NCI-H1436 treated with DMSO at 0.1 percent for 48 hours (cell line): ENCODE measurements at places on chromosomes 1 and 21.

- DNase-seq: no peak
Measured at GRCh38 chr1:186409091-186409490, 33.5 kb downstream of the ODR4 start.

DNA sequence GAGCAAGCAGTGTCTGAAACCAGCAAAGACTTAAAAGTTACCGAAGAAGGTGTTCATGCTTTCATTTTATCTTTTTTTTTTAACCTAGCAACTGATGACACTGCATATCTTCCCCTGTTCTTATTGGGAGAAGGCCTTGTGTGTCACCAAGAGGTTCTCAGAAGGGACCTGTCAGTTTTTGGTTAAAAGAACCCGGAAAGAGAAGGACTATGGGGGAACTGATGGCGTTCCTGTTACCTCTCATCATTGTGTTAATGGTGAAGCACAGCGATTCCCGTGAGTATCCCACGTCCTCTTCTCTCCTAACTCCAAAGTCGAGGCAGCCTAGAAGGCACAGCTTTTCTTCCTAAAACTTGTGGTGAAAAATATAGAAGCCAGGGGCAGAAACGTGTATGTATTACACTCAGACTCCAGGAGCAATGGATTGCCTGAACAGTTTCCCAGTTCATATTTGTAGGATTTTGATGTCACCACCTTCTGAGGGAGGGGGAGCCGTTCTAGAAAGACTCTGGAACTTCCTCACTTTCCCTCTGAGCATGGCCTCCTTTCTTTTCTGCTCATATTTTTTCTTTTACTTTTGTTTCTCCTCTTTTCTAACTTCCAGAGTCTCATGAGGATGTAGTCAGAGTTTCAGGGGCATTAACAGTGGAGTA lies at the start of gene MR1:
TSS of gene MR1 (plus strand) at position 185 of the 653 bp plus-strand sequence. CDS start at position 210, 25 bp downstream.
- DNase-seq: peak; percentile 38

DNA sequence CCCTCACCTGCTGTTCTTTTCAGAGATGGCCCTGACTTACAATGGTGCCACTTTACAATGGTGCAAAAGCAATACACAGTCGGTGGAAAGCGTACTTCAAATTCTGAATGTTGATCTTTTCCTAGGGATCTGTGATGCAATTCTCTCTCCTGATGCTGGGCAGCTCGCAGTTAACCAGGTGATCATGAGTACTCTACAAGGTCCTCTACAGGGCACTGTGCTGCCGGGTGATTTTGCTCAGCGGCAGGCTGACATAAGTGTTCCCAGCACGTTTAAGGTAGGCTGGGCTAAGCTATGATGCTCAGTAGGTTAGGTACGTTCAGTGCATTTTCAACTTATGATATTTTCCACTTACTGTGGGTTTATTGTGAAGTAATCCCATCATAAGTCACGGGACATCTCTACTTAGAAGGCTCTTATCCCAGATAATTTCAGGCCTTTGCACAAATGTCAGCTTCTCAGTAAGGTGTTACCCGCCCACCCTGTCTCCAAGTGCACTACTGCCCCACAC lies 126.5 kb downstream of the KCNN3 start:
- DNase-seq: no peak

DNA sequence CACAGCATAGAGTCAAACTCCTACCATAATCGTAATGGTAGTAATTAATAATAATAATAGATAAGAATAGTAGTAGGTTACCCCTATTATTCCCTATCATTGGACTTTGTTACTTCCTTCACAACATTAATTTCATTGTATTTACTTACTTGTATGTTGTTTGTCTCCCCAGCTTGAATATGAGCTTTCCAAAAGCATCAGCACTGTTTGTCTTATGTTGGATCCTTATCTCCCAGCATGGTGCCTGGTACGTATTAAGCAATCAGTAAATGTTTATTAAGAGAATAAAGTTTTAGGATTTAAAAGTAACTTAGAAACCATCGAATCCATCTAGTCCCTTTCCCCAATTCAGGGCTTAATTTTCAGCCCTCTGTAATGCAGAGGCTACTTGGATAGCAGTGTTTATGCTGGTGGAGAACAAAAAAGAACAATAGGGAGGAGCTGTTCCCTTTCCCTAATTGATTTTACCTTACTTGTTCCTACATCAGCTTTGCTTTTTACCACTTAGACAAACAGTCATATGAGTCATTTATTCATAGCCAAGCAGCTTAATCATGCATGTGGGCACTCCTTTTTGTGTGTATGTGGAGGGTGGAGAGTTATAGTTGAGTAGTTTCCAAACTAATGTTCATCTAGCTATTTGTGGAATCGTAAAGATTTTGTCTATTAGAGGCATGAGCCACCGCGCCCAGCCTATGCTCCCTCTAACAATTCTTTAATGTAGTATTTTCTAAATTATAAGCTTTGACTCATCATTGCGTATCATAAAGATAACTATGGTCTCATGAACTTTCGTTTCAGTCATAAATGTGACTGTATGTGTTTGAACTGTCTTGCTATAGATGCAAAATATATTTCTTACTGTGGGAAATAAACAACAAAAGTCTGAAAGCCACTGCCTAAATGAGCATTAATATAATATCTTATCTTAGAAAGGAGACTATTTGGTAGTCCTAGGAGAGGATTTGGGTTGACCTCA lies 20.9 kb upstream of the DR1 start:
- no peak for DNase-seq

DNA sequence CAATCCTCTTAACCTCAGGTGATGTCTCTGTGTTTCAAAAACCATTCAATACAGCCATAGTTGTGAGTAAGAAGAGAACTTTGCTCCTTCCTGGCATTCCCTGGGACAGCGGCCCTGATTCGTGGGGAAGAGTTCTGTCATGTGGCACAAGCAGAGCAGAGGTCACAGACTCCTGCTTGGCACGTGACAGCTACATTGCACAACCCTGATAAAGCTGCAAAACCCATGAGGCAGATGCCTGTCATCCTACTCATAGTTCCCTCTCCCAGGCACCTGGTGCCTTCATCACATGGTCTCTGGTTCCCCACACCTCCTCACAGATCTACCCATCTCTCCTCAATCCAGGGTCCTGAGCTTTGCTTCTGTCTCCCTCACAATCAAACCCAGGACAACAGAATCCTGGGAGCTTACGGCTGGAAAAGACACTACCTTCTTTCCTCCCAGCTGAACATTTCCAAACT lies 70.8 kb downstream of the PLPP3 start:
- no peak for DNase-seq

DNA sequence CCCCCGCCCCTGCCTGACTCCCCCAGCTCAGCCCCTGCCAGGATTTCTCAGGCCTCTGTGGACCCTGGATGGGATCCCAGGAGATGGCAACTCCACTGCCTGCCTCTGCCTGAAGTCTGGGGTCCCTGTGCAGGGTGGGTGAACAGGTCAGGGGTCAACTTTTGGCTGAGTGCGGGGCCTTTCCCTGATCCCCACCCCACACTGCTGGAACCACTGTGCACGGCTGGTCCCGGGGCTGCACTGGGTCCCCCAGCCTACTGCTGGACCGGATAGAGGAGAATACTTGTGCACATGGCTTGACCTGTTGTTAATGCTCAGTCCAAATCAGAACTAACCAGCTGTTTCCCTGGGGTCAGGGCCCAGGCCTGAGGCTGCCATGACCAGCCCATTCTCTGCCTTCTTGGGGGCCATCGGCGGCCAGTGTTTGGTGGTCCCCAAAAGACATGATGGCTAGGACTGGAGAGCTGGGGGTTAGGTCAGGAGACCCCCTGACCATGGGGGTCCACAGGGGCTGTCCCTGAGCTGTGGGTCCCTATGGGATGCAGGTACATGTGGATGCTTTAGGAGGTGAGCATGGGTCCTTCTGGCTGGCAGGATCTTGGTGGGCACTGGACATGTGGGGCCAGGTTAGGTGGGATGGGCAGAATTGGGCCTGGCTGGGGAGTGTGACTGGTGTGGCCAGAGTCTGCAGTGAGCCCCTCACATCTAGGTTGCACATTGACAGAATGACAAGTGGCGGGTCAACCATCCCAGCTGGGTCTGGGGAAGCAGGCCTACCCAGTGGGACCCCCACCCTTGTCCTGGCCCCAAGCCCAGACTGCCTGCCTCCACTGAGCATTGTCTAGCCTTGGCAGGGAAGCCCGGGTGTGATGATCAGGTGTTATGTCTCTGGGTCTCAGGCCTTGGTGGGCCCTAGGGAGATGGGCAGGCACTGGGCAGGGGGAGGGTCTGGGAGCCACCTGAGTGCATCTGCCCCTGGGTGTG lies 19.0 kb upstream of the ZNF678 start:
- DNase-seq: no peak

DNA sequence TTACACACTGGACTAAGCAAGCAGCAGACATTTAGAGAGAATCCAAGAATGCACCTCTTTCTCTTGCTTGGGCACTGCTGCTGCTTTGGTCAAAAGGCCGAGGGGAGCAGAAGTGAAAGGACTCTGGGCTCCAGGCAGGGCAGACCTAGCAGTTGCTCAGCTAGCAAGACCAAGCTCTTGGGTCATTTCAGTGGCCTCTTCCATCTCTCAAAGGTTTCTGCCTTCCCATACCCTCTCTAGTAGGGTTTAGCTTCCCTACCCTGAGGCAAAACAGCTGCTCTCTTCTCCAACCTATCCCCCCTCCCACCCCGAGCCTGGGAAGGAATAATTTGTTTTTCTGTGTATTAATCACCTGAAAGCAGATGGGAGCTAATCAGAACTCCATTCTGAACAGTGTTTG lies 25.8 kb downstream of the TFAP2E start:
- no peak for DNase-seq

GRCh38 chr1:72885017-72885416 lies 602.7 kb upstream of the NEGR1 start:
- DNase-seq: no peak

DNA sequence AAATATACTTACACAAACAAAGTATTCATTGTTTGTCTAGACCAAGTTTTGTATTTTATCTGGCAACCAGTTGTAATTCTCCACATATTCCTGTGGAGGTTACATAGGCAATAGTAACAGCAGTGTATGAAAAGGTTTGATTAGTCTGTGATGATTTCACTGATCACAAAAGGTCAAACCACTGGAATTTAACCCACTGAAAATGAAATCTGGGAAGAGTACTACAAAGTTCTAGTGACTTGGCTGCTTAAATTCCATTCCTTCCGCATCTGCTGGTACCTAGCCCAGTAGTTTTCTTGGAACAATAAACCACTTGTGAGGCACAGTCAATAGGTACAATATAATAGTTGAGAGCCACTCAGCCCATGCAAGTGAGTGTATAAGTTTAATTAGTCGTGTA lies 205.4 kb downstream of the NFIA start:
- DNase-seq: no peak

DNA sequence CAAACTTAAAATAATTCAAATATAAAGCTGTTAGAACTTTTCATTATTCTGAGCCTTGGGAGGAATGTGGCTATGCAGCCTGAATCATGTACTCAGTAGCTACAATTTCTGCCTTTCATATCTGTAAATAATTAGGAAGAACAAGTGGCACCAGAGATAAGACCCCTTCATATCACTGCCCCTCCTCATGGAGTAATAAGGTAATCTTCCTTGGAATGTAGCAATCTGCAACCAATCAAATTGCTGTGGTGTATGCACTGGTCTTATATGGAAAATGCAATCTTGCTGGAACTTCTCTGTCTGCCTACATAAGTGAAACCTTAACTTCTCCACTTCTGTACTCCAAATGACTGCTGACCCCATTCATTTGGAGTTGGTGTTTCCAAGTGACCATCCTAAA lies 104.4 kb upstream of the VANGL1 start:
- no peak for DNase-seq

DNA sequence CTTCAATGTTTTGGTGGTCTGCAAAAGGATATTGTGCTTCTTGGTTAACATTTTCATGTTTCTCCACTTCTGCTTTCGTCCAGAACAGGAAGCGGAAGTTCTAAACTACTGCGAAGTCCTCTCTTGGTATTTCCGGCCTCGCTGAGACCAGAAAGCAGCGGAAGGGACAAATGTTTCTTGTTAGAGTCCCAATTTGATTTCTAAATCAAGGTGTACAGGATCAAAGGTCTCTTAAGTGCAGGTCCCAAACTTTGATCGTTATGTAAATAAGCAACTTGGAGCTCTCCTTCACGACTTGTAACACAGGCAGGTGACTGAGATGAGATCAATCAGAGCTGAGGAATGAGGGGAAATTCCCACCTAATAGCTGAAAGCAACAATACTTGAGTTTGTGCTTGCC lies 40.1 kb upstream of the HMCN1 start:
- DNase-seq: no peak

DNA sequence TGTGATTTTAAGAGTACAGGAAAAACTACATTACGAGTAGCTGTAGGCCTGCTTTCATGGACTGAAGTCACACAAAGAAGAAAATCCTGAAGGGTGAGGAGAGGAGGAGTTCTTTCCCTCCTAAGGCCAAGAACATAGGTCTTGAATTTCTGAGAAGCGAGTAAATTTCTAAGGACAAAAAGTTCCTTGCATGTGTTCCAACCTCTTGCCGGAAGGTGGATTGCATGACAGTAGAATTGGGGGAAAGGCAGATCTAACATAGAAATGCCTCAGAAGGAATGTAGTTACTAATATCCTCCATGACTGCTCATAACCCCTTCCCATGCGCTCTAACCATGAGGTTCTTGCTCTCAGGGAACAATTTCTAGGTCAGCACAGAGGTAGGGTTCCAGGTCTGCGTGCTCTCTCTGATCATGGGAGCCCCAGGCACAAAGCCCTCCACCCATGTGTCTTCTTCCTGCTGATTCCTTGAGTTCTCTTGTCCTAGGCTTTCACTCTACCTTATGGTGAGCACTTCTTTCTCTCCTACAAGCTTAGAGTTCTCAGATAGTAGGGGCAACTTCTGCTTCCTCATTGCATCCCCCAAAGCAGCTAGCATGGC lies 13.7 kb downstream of the CD2 start:
- no peak for DNase-seq

GRCh38 chr1:207873055-207873890 lies 37.7 kb downstream of the CD34 start:
- DNase-seq: no peak
